ENCODE measurements at places on chromosomes 6 and 20.

DNA sequence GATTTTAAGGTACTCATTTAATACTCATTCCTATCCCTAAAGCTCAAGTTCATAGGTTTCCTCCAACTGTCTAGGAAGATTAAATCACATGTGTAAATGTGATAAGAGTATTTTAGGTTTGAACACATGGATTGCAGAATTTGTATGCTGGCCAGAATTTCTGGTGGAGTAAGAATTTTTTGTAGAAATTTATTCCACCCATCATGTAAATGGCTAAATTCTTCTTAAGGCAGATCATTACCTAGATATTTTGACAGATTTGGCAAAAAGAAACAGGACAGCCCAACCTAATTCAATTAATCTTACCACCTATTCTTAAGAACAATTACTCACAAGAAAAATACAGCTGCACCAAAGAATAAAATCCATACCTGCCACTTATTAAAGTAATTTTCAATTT lies 261.6 kb downstream of the GRIK2 start:
- H3K4me3 ChIP-seq: no peak overlapping the region
- no peak for DNase-seq
- H3K36me3 ChIP-seq: peaks cover 15% of the 10 kb centered on the region
- peaks cover 30% of the 10 kb centered on the region for H3K4me1 ChIP-seq

- peaks cover 7% of the 10 kb centered on the region for H3K27me3 ChIP-seq
- no peaks in the 10 kb centered on the region for H3K36me3 ChIP-seq
- peaks cover 28% of the 10 kb centered on the region for H3K4me1 ChIP-seq
- DNase-seq: no peak
- no peak overlapping the region for H3K27ac ChIP-seq
Observed at GRCh38 chr20:46334303-46334904, 26.1 kb upstream of the CDH22 start.

DNA sequence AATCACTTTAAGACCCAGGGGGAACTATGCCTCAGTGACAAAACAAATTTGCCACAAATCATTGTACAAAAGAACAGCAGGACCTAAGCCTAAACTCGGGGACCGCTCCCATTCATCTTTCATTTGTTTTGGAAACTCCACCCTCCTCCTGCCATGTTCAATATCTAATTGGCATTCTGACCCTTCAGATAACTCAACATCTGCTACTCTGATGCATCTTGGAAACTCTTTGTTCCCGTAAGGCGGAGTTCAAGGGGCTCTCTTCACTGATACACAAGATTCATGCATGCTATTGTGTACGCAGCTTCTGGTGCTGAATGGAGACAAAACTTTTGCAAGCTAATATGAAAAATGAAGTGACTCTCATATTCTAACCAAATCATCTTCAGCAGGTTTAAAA lies 187.6 kb downstream of the ZFP64 start:
- peak overlapping the region; percentile 25 for H3K27ac ChIP-seq
- no peak for DNase-seq
- H3K27me3 ChIP-seq: no peaks in the 10 kb centered on the region
- peaks cover 34% of the 10 kb centered on the region for H3K4me1 ChIP-seq
- H3K4me3 ChIP-seq: no peak overlapping the region

- H3K4me3 ChIP-seq: no peak overlapping the region
- H3K27me3 ChIP-seq: no peaks in the 10 kb centered on the region
- DNase-seq: no peak
- H3K27ac ChIP-seq: no peak overlapping the region
Observed at GRCh38 chr6:100806296-100806695, 74.8 kb downstream of the ASCC3 start.

DNA sequence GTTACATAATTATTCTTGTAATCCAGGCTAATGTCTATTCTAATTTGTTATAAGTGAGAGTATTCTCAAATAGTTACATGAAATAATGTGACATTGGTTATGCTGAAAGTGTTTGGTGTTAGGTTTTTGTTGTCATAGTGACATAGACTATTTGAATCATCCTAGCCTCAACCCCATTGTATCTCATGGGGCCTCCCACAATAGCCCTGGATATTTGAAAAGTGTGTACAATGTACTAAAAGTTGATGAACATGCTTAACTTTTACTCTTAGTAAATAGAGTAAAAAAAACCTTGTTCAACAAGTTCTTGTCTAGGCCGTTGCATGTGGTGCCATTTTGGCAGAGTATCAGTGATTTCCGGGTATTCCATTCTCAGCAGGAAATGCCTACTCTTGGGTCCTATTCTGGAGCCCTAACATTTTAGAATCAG lies 83.0 kb downstream of the RTN4IP1 start:
- peaks cover 18% of the 10 kb centered on the region for H3K4me1 ChIP-seq
- H3K36me3 ChIP-seq: peaks cover 6% of the 10 kb centered on the region
- H3K27me3 ChIP-seq: no peaks in the 10 kb centered on the region
- H3K4me3 ChIP-seq: no peak overlapping the region
- no peak for DNase-seq

DNA sequence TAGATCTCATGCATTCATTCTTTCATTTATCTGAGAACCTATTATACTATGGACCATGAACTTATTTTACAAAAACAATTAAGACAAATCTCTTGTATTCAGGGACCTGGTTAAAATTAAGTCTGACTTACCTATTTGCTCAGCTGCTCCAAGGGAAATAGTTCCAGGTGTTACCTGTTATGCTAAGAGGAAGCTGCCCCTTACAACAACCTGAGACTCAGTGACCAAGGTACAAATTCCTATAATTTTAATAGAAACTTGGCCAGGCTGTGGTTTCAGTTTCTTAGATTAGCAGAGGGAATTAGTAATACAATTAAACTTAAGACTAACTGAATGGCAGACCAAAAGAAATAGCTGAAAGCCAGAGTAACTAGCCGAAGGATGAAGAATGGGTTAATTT lies 48.2 kb upstream of the GMPR start:
- no peak overlapping the region for H3K4me3 ChIP-seq
- H3K27ac ChIP-seq: no peak overlapping the region
- no peak for DNase-seq

DNA sequence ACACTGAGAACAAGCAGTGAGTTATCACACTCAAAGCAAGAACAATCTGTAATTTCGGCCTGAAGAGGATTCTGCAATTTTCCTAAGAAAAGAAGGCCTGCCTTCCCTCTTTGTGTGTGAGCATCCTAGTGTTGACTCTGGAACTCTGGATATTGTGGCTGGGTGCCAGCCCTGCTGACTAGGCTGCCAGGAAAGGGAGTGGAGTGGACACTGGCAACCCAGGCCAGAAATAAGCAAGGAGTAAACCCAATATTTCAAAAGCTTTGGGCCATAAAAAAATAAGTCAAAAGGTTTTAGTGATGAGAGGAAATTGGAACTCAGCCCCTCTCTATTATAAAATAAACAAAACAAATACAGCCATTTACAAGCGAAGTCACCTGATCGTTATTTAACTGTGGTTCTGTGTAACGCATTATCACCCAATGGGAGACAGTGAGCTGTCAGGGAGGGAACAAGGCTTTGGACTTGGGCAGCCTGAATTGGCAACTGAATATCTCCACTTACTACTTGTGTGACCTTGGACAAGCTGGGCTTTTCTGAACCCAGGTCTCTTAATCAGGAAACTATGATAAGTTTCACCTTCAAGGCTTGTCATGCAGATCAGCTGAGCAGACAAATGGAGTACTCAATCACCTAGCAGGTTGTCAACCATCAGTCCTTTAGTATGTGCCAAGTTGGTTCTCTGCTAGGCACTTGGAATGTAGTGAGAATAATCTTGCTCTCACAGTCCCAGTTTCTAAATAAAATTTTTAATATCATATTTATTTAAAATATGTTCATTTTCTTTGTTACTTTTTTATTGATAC lies 196.2 kb downstream of the PAX1 start:
- no peaks in the 10 kb centered on the region for H3K27me3 ChIP-seq
- DNase-seq: no peak
- no peak overlapping the region for H3K4me3 ChIP-seq
- H3K36me3 ChIP-seq: no peaks in the 10 kb centered on the region

GRCh38 chr6:71608646-71609045 lies 277.7 kb upstream of the RIMS1 start:
- peaks cover 18% of the 10 kb centered on the region for H3K4me1 ChIP-seq
- H3K27me3 ChIP-seq: no peaks in the 10 kb centered on the region
- no peak for DNase-seq
- H3K36me3 ChIP-seq: no peaks in the 10 kb centered on the region
- no peak overlapping the region for H3K27ac ChIP-seq

GRCh38 chr20:9903048-9903655 lies 64.3 kb upstream of the PAK5 start:
- H3K4me3 ChIP-seq: no peak overlapping the region
- peaks cover 2% of the 10 kb centered on the region for H3K4me1 ChIP-seq
- H3K27me3 ChIP-seq: no peaks in the 10 kb centered on the region
- H3K36me3 ChIP-seq: no peaks in the 10 kb centered on the region

DNA sequence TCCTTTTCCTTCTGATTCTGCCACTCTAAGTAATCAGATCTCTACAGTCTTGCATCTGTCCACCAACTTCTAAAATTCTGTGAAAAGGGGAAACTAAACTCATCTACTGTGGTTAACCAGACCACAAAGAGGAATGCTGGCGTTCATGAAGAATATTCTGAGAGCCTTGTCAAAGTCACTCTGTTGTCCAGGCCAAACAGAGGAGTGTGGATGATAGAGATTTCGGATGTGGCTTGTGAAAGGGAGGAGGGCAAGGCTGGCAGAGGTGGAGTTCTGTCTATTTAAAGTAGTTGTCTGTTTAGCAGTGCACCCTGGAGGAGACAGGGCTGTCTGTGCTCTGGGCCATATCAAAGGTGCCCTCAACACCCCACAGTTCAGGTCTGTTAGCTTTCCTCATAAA lies 33.9 kb downstream of the CCN2 start:
- H3K4me1 ChIP-seq: peaks cover 37% of the 10 kb centered on the region
- DNase-seq: no peak
- H3K4me3 ChIP-seq: no peak overlapping the region
- peaks cover 87% of the 10 kb centered on the region for H3K36me3 ChIP-seq
- peak overlapping the region; percentile 59 for H3K27ac ChIP-seq

GRCh38 chr6:68834551-68834950 lies 199.5 kb downstream of the ADGRB3 start:
- no peaks in the 10 kb centered on the region for H3K4me1 ChIP-seq
- H3K36me3 ChIP-seq: no peaks in the 10 kb centered on the region
- no peak overlapping the region for H3K27ac ChIP-seq
- DNase-seq: no peak
- no peaks in the 10 kb centered on the region for H3K27me3 ChIP-seq

DNA sequence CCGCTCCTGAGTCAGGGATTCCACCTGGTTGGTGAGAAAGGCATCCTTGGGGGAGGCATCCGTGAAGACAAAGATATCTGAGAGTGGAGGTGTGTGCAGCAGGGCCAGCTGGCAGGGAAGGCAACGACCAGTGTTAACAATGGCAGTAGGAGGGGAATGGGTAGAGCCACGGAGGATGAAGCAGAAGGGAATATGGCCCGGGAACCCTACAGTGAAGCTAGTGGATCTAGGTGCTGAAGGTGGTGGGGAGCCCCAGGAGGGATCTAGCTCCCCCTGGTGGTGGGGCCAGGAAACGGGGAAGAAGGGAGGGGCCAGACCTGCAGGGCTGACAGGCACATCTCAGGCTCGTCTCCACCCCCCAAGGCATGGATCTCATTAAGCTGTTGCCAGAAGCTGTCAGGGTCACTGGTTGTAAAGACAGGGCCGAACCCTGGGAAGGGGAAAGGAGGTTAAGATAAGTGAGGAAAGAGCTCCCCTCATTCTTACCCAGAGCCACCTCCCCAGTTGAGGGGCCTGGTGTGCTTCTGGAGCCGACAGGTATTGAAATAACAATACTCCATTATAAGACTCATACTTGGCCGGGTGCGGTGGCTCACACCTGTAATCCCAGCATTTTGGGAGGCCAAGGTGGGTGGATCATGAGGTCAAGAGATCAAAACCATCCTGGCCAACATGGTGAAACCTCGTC lies 7.3 kb downstream of the VWA7 start:
- H3K4me3 ChIP-seq: no peak overlapping the region
- H3K4me1 ChIP-seq: peaks cover 14% of the 10 kb centered on the region
- no peaks in the 10 kb centered on the region for H3K27me3 ChIP-seq
- no peak overlapping the region for H3K27ac ChIP-seq
- no peaks in the 10 kb centered on the region for H3K36me3 ChIP-seq
- peak; percentile 93 for DNase-seq

DNA sequence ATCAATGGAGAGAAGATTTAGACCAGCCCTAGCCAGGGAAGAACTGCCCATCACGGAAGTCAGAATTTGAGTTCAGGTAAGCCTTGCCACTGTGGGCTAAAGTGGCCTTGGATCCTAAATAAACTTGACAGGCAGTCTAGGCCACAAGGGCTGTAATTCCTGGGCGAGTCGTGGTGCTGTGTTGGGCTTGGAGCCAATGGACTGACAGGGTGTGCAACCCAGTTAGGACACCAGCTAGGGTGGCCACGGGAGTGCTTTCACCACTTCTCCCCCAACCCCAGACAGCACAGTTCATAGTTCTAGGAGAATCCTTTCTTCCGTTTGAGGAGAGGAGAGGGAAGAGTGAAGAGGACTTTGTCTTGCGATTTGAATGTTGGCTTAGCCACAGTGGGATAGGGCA lies 422.4 kb downstream of the DOK5 start:
- H3K27ac ChIP-seq: no peak overlapping the region
- peaks cover 18% of the 10 kb centered on the region for H3K27me3 ChIP-seq
- DNase-seq: no peak
- no peak overlapping the region for H3K4me3 ChIP-seq
- H3K36me3 ChIP-seq: peaks cover 76% of the 10 kb centered on the region

DNA sequence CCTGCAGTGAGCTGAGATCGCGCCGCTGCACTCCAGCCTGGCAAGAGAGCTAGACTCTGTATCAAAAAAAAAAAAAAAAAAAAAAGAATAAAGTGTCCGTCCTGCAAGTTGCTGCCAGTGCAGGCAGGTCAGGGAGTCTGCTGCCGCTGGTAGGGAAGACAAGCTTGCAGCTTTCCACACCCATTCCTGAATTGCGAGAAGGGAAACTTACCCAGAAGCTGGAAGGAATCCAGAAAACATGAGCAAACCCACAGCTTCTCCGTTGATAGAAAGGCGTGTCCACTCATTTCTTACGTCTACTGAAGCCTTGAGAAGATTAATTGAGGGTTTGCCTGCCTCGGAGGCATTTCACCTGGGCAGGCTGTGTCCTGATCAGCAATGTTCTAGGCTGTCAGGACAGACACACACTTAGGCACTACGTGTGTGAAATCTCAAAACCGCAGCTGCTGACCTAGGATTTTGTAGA lies 61.6 kb upstream of the DSP start:
- H3K36me3 ChIP-seq: no peaks in the 10 kb centered on the region
- H3K27me3 ChIP-seq: no peaks in the 10 kb centered on the region
- no peak overlapping the region for H3K27ac ChIP-seq
- no peak for DNase-seq
- H3K4me1 ChIP-seq: no peaks in the 10 kb centered on the region

DNA sequence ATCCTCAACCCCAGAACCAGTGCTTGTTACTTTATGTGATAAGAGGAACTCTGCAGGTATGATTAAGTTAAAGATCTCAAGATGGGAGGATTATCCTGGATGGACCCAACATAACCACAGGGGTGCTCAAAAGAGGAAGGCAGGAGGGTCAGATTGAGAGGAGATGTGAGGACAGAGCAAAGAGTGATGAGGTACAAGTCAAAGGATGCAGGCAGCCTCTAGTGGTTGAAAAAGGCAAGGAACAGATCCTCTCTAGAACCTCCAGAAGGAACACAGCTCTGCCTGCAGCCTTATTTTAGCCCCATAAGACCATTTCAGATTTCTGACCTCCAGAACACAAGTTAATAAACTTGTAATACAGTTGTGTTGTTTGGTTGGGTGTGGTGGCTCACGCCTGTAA lies 41.2 kb downstream of the PDSS2 start:
- H3K36me3 ChIP-seq: no peaks in the 10 kb centered on the region
- peak overlapping the region; percentile 6 for H3K27ac ChIP-seq
- no peak for DNase-seq
- peaks cover 43% of the 10 kb centered on the region for H3K4me1 ChIP-seq
- no peaks in the 10 kb centered on the region for H3K27me3 ChIP-seq
